Fibroblast of skin of left quadriceps (primary cell): ENCODE measurements at places on chromosomes 5 and 9.

- no peak for DNase-seq
These were observed 205.3 kb downstream of the DEPDC1B start for GRCh38 chr5:60494635-60495034.

DNA sequence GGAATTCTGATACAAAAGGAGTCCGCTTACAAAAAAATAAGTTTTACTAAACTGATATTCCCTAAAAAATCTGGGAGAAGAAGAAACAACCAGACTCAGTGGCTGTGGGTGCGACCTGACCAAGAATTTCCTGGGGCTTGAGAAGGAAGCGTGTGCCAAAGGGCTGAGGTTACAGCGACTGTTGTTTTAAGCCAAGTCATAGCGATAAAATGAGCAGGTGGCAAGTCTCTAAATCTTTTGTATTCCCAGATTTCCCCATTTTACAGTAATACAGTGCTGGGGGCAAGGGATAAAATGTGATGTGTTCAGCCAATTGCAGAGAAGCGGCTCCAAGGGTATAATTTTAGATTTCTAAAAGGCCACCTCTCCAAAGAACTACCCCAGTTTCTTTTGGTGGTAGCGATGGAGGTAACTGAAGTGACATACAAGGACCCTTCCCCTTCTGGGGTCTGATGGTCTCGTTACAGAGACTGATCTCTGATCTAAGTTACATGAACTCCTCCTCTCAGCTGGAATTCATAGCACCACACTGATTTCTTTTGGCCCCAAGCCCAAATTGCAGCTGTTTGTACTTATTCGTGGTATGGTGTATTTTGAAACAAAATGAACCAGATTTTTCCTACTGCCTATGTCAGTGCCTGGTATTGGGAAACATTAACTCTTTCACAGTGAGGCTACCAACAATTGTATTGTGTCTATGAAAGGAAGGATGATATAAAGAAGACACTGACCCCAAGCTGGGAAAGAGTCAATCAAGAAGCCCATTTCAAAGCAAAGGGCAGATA is 41.6 kb downstream of the LPAR1 start:
- DNase-seq = peak; percentile 82

GRCh38 chr9:120941046-120941770 is 14.6 kb upstream of the TRAF1 start:
- no peak for DNase-seq

DNA sequence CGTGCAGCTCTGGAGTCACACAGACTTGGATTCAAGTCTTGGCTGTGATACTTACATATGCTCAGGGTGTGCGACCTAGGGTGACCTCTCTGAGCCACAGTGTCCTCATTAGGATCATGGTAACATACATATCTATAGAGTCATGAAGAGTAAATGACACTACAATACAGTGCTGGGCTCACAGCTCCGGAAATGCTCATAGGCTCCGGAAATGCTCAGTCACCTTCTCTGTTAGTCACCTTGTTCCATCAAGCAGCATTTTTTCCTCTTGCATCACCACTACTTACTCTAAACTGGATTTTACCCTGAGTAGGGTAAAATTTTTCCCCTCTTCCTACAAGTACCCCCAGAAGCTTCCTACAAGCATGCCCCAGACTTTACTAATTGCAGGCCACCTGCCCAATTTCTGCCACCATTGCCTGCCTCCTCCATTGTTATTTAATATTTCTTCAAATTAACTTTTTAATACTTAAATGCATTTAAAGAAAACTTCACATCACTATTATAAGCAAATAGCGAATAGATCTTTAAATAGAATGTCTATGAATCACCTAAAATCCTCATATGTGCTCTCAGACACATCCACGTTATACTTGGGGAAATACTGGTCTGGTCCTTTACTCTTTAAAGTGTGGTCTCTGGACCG is 147.6 kb upstream of the SPRY4 start:
- DNase-seq = peak; percentile 66

- DNase-seq = no peak
These were observed 8.0 kb downstream of the GRK6 start for GRCh38 chr5:177434437-177434836.

DNA sequence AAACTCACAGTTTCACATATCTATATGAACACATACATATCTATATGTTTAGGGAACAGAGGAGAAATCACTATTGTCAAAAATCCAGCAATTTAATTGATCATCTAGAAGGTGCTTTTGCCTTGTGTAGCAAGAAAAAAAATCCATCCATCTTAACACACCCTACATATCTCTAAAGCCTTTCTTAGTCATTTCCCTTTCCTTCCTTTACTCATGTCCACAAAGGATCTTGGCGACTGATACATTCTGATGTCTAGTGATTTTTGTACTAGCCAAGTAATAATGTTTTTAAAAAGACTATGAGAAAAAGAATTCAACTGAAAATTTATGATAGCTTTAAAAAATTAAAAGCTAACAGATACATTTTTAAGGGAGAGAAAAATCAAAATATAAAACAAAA is 22.5 kb downstream of the ZDHHC21 start:
- no peak for DNase-seq

DNA sequence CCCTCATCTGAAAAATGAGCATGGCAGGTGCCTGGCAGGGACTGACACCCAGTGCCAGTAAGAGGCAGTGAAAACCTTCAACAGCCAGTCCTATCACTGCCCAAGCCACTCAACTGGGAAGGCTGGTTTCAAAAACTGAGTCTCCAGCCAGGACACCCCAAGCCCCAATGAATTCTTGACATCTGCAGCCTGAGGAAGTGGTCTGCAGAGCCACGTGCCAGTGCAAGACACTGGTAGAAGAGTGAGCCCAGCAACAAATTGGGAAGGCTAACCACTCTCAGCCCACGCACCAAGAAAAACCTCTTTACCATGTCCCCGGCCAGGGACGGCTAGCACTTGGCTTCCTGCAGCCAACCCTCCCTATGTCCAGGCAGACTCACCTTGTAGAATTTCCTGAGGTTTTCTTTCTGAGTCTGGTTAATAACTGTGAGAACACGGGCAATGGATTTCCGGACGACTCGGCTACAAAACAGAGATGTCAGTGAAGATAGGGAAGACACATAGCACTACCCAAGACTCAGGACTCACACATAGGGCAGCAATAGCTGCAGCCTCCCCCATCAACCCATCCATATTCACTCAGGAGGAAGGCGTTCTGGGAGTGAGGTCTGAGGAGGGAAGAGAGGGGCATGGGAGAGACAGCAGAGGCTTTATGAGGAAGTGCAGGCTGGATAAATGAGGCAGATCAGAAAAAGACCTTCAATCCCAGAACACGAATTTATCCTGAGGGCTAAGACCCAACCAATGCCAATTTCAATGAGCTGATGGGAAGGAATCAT is 1.8 kb downstream of the RPL35 start:
- DNase-seq = no peak

DNA sequence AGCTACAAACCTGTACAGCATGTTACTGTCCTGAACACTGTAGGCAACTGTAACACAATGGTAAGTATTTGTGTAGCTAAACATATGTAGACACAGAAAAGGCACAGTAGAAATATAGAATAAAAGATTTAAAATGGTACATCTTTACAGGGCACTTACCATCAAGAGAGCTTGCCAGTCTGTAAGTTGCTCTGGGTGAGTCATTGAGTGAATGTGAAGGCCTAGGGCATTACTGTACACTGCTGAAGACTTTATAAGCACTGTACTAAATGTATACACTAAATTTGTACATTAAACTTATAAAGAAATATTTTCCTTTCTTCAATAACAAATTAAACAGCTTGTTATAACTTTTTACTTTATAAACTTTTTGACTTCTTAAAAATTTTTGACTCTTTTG is 20.5 kb downstream of the ADRB2 start:
- DNase-seq = no peak

DNA sequence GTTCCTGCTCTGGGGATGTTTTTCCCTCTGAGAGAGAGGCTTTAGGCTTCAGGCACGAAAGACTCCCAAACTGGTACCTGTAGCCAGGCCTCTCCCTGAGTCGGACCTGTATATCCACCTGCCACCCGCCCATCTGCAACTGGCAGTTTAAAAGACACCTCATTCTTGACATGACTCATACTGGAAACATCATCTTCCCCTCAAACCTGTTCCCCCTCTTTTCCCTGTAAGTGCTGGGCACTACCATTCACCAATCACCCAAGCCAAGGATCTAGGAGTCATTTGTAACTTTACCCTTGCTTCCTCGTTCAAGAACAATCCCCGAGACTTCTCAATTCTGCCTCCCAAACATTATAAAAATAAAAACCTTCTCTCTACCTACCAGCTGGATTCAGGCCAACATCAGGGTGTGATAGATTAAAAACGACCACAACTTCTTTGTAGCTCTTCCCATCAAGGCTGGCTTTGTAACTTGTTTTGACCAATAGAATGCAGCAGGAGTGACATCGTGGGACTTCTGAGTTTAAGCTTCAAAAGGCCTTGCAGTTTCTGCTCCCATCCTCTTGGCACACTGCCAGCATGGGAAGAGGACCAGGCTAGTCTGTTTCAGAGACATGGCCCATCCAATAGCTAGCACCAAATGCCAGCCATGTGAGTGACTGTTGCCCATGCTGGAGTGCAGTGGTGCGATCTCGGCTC is 1.8 kb upstream of the WDR31 start:
- no peak for DNase-seq

DNA sequence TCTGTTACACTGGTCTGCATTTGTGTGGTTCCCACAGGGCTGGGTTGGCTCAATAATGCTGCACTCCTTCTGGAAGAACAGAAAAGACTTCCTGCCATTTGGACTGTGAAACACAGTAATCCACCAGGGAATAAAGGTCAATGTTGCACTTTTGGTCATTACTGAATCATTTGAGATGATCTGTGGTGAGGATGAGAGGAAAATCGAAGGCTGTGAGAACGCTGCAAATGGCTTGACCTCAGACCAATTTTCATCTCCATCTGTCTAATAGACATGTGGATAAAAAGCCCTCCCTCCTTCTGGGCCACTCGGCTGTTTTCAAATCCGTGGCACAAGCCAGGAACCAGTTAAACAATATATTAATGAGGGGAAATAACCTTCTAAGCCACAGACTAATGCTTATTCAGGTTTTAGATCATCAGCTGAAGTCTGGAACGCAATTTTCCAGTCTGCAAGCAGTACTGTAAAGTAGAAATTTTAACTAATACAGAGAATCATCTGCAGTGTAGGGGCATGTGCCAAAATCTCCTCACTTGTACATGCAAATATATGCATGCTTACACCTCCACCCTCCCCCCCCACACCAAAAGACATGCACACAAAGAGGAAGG is 20.2 kb downstream of the TLE1 start:
- DNase-seq = no peak

- DNase-seq = no peak
These were observed 601.8 kb downstream of the CCDC171 start for GRCh38 chr9:16154521-16155078.

- DNase-seq = peak; percentile 44
These were observed 30.9 kb downstream of the SARDH start for GRCh38 chr9:133707065-133707762.

DNA sequence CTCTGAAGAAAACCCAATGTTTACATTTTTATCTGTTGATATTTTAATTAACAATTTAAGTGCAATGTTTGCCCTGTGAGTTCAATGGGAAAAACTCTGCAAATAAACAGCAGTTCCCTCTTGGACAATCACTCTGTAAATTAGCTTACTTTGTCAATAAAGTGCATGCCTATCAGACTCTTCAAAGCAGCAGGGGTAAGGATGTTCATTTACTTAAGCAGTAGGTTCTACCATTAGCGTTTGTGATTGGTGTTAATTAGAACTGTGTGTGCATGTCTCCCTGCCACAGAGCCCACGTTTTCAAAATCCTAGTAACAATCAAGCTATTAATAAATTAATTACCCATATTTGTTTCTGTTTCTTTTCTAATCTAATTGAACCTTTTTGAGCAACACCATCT is 1921.6 kb upstream of the WWC1 start:
- no peak for DNase-seq

DNA sequence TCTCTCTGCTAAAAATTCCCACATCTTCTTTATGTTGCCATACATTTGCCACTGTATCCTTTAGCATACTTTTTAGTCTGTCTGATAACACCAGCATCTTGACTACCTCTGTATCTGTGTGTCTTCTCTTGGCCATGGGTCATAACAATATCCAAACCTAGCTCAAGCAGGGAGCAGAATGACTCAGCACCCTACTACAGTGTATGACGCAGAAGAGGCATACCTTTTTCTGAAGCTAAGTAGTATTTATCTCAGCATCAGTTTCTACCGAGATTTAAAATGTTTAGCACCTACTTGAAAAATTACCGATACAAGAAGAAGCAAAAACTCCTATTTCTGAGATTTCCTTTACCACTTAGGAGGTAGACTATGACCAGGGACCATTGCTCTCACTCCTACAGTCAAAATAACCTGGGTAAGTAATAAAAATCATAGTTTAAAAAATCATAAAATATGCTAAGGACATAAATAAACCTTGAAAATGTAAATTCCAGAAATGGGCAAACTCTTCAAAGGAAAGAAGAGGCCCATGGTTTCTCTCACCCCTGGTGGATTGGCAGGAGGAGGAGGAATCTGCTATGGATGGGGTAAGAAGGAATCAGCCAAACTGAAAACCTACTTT is 286.5 kb downstream of the MAST4 start:
- no peak for DNase-seq

DNA sequence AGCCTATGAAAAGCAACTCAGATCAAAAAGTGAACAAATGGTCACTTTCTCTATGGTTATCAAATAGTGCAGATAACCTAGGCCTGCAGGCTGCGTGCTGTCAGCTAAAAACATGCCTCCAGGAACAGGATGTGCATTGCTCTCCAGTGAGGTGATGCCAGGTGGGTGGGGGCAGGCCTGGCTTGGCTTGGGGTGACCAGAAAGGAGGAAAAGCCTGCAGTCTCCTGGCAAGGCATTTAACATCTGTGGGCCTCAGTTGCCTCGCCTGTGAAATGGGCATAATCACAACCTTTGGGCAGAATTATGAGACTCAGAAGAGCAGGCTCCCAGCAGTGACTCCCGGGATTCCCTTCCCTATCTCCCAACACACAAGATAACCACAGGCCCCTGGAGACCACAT is 135.9 kb downstream of the COL23A1 start:
- DNase-seq = no peak

GRCh38 chr5:8062521-8062920 is 193.6 kb downstream of the MTRR start:
- no peak for DNase-seq

DNA sequence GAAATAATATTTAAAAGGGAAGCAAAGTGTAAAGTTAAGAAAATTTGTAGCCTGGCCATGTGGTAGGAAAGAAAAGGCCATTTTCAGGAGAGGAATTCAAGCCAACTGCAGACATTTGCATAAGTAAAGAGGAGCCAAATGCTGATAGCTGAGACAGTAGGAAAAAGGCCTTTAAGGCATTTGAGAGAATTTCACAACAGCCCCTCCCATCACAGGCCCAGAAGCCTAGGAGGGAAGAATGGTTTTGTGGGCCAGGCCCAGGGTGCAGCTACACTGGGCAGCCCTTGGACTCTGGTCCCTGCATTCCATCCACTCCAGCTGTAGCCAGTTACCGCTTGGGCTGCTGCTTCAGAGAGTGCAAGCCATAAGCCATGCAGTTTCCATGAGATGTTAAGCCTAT is 1556.8 kb downstream of the EFNA5 start:
- DNase-seq = no peak
